ENCODE measurements at places on chromosomes 5 and 9.

DNA sequence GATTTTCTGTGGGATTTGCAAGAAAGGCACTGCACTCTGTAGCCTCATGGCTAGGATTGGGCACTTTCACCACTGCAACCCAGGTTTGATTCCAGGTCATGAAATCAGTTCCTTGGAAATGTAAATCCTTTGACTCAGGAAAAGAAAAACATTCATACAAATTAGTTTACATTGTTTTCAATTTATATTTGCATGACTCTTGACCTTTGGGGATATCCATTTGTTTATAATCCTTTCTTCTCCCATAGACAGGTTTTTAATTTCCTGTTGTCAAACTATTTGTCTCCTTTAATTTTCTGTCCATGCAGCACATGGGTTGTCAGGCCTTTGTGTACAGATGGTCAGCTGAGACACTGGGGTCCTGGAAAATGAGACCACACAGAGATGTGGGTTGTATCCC is 801.5 kb downstream of the NR2F1-AS1 start:
- DNase-seq, result no peak

DNA sequence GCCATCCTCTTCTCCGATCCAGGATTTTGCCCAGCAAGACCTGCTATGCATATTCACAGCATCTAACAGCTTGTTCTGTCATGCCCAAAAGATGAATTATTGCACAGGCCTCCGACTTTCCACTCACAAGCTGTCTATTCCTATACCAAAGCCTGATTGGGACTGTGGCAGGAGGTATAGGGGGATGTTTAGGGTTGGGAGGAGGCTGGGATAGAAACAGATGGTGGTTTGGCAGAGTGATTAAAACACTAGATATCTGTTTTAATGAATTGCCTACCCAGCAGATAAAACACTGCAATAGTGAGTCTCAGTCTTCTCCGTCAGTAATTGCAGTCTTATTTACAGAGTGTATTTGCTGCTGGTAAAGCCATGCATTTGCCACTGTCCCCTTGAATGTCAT is 215.3 kb downstream of the TLR4 start:
- peak; percentile 56 for DNase-seq

DNA sequence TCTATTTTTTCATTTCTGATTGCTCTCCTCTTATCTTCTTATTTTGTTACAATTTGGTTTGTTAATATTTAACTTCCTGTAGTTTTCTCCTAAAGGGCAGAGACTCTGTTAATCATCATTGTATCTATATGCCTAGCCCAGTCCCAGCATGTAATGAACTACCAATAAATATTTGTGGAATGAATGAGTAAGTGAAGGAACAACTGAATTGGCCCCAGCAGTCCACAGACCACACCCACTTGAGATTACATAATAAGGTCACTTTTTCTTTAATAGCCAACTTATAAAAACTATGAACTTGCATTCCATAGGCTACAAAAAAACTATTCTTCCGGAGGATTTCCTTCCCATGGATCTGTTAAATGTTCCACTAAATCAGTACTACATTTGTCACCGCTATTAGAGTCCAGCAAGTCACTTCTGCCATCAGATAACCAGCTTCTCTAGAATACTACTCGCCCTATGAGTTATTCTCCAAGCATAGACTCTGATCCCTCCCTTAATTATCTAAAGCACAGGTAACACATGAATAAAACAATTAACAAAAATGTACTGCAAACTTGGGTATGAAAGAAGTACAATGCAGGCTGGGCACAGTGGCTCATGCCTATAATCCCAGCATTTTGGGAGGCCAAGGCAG is 27.5 kb upstream of the TNPO1 start:
- no peak for DNase-seq

- DNase-seq, result peak; percentile 16
These were observed 2.9 kb upstream of the CNTRL start for GRCh38 chr9:121071756-121072421.

- DNase-seq, result no peak
These were observed 32.2 kb downstream of the ZNF131 start for GRCh38 chr5:43152946-43153345.

- DNase-seq, result peak; percentile 79
These were observed 136.5 kb upstream of the STK32A start for GRCh38 chr5:147098233-147098790.

DNA sequence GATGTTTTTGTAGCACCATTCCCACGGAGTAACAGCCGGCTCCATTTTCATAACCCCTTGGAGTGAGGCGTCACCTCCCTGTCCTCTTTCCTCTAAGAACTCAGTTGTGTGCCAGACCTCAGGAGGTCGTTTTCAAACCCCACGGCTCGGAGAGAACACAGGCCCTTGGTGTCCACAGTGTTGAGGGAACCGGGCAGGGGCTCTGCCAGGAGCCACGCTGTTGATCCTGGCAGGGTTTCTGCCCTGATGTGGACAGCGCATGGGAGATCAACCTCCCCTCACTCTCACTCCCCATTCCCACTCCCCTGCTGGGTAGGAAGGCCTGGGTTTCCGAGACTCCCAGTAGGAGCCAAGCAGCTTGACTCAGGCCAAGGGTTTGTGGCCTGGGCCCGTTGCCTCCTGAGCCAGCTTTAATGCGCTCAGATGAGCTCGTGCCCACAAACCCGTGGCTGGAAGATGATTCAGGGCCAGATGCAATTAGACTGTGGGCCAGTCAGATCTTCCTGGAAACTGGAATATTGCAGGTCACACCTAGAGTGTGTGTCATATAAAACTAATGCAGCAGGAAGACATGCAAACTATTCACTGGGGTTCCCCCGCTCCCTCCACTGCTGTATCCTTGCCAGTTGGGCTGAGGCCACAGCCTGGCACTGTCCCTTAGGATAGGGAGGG is 133.4 kb downstream of the SLC12A2 start:
- no peak for DNase-seq

DNA sequence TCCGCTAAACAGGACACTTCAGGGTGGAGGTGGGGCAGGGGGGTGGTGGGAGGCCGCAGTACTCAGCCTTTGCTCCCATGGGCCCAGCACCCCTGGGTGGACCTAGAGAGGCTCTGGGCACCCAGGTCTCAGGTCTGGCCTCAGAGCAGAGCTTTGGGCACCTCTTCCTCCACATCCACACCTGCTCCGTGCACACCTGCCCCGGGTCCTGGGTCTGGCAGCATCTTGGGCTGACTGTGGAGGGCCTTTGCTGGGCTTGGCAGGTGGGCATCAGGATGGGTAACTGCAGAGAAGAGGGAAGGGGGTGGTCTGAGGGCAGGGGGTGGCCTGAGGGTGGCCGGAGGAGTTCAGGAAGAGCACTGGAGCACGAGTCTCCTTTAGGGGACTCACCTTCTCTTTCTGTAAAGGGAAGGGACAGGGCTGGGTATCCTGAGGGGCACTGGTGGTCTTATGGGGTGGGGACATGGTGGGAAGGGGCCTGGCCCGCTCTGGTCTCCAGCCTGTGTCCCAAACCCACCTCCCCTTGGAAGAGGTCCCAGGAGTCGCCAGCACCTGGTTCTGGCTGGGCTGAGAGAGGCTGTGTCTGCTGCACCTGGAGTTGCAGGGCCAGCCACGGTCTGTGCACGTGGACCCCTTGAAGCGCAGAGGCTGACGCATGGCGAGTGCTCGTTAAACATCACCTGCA is 106.7 kb upstream of the IER5L start:
- no peak for DNase-seq

GRCh38 chr9:8457816-8458215 is 658.2 kb upstream of the DMAC1 start:
- peak; percentile 19 for DNase-seq

DNA sequence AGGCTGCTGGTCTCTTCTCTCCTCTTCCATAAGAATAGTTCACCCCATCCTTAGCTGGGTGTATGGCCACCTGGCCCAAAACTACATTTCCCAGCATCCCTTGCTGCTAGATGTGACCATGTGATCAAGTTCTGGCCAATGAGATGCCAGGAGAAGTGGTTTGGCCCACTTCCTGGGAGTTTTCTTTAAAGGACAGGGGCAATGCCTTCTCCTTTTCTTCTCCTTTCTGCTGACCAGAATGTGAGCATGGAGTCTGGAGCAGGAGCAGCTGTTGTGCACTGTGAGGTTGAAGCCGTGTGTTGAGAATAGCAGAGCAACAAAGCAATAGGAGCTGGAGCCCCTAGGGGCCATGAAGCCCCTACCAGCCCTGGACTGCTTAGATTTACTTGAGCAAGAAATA is 36.8 kb downstream of the C9orf50 start:
- DNase-seq, result peak; percentile 87

DNA sequence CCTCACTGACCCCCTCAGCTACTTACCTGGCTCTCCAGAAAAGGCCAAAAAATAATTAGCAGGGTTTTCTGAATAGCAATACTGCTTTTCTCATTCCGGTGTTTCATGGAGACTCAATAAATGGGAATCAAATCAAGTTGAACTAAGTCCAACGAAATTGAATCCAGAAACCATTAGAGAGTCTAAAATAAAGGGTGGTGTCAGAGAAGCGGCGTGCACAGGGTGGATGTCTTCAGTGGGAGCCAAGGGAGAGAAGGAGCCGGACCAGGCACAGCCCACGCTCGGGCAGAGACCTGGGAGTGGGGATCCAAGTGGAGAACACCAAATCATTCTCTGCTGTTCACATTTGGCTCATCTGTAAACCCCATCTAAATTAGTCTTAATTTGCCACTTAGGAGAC is 40.2 kb upstream of the WWC1 start:
- DNase-seq, result no peak

- DNase-seq, result no peak
These were observed 8.7 kb upstream of the SH3PXD2B start for GRCh38 chr5:172463031-172463430.

DNA sequence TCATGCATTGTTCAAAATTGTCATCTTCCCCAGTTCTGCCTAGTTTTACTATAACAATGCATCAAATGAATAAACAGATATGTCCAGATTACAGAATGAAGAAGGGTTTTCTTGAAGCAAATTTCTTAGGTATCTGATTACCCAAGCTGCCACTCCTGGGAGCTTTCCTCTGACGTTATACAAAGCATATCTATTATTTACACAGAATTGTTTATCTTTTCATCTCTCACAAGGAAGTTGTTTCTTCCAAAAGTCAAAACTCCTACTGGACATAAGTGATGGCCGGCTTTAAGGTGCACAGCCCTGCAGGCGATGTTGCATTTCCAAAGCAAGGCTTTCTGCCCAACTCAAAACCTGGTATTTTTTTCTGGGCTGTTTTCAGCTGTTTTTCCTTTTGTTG is 73.4 kb upstream of the ANKH start:
- DNase-seq, result no peak

GRCh38 chr5:171629221-171629620 is 156.4 kb upstream of the SMIM23 start:
- DNase-seq, result no peak

GRCh38 chr5:140196115-140196814 is 21.3 kb downstream of the CYSTM1 start:
- DNase-seq, result no peak

GRCh38 chr5:114265432-114266060 is 96.3 kb upstream of the KCNN2 start:
- DNase-seq, result no peak

- no peak for DNase-seq
These were observed 143.4 kb downstream of the EPB41L4A start for GRCh38 chr5:112275671-112276070.

DNA sequence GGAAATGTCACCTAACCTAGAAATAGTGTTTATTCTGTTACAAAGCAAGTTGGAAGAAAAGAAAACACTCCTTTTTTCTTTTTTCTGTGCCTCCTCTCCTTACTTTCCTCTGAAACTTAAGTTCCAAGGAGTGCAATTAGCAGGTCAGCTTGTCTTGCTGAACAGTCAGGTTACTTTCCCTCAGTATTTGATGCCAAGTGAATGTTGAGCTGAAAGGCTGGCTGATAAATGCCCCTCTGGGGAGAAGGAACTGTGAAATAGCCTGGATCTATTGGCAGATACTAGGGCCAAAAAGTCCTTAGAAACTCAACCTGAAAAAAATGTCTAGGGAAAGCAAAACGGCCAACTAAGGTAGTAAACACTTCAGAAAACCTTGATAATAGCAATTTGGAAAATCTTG is 43.6 kb downstream of the GRIA1 start:
- no peak for DNase-seq

DNA sequence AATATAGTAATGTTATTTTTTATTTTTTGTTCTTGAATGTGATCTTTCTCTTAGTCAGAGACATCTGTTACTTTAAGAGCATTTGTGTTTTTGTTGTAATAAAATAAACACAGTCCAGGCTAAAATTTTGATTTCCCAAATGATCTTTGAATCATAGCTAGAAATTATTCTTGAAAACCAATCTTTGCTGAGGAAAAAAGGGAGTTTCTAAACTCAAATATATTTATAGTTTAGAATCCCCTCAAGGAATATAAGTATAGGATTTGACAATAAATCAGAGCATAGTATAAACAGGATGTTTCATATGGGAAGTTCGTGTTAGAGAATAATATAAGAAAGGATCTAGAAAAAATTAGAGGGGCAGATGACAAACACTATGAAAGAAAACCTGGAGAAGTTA is 118.8 kb upstream of the ADAMTS19 start:
- no peak for DNase-seq

DNA sequence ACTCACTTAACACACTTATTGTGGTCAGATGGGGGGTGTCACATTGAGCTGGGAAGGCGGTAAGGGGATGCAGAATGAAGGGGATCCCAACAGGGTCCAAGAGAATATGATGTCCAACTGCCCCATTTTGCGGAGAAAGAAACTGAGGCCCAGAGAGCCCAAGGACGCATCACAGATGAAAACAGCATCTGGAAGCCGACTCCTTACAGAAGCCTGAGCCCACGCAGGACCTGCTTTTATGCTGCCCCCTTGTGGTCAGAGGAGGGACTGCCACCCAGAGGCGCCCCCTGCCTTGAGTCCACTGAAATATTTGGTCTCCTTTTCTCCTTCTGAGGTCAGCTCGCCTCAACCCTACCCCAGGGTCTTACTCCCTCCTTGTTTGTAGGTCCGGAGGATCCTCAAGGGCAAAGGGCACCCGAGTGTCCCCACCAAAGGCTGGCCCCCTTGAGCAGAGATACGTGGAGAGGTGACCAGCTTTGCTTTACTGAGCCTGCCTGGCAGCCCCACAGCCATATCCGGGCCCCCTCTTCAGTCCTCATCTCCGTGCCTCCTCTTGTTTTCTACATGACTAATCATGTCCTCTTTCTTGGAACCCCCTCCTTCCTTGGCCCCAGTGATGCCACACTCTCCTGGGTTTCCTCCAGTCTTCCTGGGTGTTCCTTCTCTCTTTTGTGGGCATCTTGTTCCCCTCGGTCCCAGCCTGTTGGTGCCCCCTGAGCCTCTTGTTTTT is 30.0 kb upstream of the TTLL11 start:
- DNase-seq, result peak; percentile 84

GRCh38 chr5:173192561-173192960 is 42.4 kb downstream of the NKX2-5 start:
- DNase-seq, result peak; percentile 67

- no peak for DNase-seq
These were observed 1.1 kb upstream of the SEMA4D start for GRCh38 chr9:89498852-89499480.

DNA sequence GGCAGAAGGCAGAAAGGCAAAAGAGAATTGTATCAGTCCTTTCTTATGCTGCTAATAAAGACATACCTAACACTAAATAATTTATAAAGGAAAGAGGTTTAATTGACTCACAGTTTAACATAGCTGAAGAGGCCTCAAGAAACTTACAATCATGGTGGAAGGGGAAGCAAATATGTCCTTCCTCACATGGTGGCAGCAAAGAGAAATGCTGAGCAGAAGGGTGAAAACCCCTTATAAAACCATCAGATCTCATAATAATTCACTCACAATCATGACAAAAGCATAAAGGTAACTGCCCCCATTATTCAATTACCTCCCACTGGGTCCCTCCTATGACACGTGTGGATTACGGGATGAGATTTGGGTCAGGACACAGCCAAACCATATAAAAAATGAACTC is 312.5 kb upstream of the PTGER4 start:
- DNase-seq, result no peak

GRCh38 chr5:125823572-125823971 is 599.6 kb upstream of the GRAMD2B start:
- no peak for DNase-seq

- DNase-seq, result no peak
These were observed 38.2 kb downstream of the CXXC5 start for GRCh38 chr5:139686356-139686705.
